ENCODE measurements at places on chromosomes 7 and 10.
A peak's percentile ranks its signal among the peaks of the same experiment; 100 is the strongest.

- no peak for DNase-seq
Measured at GRCh38 chr7:114298011-114298410, 116.6 kb upstream of the FOXP2 start.

DNA sequence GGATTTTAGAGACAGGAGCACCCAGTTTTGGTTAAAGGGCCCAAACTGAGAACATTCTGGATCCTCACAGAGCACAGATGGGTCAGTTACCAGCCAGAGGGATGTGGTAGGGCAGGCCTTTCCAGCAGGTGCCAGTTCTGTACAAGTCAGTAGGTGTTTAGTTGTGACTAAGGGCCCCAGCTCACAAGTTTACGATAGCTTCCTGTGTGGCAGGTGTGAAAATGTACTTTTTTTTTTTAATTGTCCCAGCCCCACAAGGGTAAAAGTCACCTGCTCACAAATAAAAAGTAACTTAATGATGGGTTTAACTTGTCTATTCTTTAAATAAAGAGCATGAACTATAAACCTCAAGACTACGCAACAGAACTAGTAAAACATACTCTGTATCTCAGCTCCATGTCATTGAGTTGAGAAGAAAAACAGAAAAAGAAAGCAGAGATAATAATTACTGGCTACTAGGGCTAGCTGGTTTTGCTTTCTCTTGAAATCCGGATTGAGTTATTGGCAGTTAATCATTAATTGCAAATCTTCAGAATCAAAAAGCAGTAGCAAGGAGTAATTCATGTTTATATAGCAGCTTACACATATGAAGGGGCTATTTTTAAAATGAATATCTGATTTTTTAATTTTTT lies 15.4 kb downstream of the NFE2L3 start:
- DNase-seq = no peak

GRCh38 chr10:66784770-66785169 lies 141.1 kb upstream of the LRRTM3 start:
- no peak for DNase-seq

DNA sequence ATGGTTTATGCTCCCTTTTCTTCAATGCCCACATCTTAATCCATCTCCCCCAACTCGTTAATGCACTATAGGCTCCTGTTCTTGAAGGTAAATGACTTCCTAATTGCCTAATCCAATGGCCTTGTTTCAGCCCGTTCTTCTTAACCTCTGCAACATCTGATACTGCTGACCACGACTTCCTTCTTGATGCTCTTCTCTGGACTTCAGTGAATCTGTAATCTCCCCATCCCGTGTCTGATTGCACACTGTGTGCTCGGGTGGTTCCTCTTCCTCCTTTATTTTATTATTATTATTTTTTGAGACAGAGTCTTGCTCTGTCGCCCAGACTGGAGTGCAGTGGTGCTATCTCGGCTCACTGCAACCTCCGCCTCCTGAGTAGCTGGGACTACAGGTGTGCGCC lies 58.9 kb downstream of the HIPK2 start:
- no peak for DNase-seq

DNA sequence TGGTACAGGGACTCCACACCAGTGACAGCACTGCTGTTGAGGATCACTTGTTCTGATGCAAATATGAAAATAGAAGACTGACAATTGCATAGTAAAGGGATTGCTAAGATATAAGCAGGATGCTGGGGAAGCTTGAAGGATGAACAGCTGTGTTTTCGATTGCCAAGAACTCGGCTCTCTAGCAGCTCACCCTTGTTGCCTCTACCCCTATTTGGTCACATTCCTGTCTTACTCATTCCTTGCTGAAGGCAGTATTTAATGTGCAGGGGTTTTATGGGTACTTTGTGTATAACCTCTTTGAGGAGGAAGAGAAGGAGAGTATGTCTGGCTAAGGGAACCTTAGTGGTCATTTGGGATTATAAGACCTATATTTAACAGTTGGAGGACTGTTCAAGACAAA lies 218.8 kb downstream of the AUTS2 start:
- DNase-seq = no peak

DNA sequence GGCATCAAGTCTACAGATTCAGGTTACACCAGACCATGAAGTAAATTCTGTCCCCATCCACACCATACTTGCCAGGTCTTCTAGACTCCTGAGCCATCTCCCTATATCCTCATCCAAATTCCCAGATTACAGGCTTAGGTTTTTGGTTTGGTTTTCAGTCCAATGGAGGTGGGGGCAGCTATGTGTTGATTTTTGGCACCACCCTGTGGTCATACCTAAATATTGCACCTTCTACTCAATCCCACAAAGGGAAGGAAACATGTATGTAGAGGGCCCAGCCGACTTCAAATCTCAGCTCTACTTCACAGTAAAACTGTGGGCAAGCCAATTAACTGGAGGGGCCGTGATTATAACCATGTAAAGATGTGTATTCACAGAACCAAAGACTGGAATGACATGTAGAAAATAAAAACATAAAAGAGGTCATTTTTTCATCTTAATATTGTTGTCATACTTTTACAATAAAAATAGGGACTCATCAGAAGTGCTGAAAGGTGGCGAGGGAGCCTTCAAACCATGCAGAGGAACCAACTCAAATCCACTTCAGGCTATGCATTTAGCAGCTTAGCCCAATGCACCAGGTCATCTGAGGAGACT lies 19.8 kb downstream of the ERCC6 start:
- DNase-seq = peak; percentile 26

GRCh38 chr10:72226418-72227027 lies 10.4 kb upstream of the ASCC1 start:
- DNase-seq = no peak

GRCh38 chr10:48608976-48609375 lies 4.1 kb upstream of the ARHGAP22 start:
- DNase-seq = no peak

- no peak for DNase-seq
Measured at GRCh38 chr10:15122477-15123030, 25.4 kb downstream of the RPP38 start.

DNA sequence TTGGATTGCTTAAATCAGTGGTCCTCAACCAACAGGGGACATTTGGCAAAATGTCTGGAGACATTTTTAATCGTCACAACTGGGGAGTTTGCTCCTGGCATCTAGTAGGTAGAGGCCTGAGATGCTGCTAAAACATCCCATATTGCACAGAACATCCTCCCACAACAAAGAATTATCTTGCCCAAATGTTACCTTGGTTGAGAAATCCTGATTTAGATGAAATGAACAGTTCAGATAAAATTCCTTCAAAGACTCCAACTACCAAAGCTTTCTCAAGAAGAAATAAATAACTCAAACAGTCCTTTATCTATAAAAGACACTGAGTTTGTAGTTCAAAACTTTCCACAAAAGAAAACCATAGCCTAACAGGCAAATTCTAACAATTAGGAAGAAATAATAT lies 160.9 kb downstream of the SNX13 start:
- DNase-seq = no peak

GRCh38 chr7:38410056-38410455 lies 136.6 kb upstream of the TARP start:
- no peak for DNase-seq

DNA sequence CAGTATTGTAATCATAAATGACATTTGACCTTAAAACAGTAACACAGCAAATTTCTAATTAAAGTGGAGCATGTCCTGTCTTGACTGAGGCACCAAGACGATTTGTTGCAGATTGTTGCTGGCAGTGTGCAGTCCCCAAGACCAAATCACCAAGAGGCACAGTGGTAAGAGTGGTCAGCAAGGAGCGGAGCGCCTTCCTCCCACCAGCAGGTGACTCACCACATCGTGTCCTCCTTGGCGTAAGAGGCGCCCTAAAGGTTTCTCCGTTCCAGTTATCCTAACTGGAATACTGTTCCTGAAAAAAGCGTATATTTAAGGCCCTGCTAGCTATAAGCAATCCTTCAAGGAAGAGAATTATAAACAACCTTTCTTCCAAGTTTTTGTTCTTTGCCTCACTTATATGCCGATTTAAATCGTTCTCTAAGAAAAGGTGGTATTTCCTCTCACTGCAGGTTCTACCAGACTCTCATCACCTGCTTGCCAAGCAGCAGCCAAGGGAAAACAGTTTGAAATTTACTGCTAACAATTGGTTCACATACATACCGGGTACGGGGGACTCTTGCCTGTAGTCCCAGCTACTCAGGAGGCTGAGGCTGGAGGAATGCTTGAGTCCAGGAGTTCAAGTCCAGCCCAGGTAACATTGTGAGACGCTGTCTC lies 10.7 kb upstream of the REPIN1 start:
- DNase-seq = no peak

DNA sequence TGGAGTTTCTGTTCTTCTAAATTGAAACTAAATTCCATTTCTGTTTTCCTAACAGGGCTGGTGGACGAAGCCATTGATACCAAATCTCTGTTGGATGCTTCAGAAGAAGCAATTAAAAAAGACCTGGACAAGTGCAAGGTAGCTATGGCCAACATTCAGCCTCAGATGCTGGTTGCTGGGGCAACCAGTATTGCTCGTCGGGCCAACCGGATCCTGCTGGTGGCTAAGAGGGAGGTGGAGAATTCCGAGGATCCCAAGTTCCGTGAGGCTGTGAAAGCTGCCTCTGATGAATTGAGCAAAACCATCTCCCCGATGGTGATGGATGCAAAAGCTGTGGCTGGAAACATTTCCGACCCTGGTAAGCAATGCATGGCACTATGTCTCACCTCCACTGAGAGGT lies 45.6 kb downstream of the AP3M1 start:
- no peak for DNase-seq

DNA sequence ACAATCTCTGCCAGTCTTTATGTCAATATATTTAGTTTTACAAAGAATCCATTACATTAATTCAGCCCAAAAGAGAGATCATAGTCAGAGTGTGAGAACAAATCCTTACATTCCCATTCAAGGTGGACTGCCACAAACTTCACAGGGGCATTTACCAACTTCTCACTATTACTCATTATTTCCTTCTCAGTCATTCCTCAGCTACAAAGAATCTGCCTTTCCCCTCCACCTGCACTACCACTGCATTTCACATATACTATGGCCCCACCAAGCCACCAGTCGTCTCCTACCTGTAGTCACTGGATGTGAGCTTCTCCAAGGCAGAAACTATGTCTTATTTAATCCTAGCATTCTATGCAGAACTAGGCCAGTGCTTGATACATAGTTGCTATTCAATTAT lies 94.3 kb downstream of the USP6NL start:
- DNase-seq = no peak

DNA sequence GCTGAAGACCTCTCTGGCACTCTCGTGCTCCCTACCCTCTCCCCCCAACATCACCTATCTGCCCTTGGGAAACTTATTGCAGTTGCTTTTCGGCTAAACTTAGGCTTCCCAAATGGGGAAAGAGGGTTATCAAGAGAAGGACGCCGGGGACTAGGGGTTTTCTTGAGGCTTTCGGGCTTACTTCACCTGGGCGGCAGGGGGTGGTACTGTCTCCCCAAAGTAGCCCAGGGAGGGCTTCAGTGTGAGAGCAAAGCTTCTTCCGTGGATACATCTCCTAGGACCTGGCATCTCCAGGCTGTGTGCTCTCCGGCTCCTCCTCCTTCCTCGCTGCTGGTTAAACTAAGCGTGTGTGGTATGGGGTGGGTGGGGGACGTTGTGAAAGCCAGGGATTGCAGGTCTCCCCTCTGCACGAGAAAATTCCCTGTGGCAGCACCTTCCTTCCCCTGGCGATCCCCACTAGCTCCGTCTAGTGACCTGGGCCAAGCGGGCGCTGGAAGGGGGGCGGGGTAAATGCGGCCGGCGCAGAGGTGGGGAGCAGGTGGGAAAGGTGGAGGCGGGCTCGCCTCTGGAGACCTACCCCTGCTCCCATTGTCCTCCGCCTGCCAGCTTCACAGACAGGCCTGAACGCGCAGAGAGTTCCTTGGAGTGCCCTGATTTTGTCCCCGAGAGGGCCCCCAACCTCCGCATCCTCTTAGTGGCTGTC lies 1.1 kb downstream of the PLXDC2 start:
- DNase-seq = no peak

GRCh38 chr7:91940171-91940570 lies 491 bp upstream of the AKAP9 start:
- DNase-seq = peak; percentile 41

GRCh38 chr10:132981173-132981555 lies 38.8 kb upstream of the CFAP46 start:
- no peak for DNase-seq

GRCh38 chr10:99748823-99749451 lies 16.9 kb downstream of the CUTC start:
- no peak for DNase-seq

DNA sequence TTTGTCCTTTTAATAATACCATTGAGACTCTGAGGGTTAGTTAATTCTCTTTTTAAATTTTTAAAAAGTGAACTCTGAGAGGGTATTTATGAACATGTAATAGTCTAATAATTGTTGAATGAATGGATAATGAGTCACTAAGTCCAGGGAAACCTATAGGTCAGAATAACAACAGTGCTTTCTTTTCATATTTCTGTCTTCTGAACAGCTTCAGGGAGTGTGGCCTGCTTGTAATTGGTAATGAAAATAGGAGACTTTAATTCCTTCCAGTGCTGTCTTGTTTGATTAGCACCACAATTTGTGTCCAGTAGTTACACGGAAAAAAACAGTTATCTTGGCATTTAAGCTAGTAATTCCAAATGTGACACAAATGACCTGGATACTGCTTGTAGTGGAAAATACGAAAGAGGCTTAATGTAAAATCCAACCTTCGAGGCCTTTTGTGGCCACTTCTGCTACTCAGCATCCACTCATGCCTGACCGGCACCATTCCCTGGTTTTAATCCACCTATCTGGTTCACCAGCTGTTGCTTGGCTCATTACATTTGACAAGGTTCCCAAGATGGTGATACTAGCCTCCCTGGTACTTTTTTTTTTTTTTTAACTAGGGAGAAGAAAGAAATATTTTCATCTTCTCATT lies 149.3 kb upstream of the IMMP2L start:
- DNase-seq = no peak

DNA sequence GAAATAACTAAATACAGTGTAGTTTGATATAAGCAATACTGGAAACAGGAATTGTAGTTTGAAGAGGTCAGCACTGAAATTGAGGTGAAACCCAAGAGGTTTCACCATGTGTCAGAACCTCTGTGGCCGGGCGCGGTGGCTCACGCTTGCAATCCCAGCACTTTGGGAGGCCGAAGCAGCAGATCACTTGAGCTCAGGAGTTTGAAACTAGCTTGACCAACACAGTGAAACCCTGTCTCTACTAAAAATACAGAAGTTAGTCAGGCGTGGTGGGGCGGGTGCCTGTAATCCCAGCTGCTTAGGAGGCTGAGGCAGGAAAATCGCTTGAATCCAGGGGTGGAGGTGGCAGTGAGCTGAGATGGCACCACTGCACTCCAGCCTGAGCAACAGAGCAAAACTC lies 13.7 kb downstream of the AHCYL2 start:
- no peak for DNase-seq

DNA sequence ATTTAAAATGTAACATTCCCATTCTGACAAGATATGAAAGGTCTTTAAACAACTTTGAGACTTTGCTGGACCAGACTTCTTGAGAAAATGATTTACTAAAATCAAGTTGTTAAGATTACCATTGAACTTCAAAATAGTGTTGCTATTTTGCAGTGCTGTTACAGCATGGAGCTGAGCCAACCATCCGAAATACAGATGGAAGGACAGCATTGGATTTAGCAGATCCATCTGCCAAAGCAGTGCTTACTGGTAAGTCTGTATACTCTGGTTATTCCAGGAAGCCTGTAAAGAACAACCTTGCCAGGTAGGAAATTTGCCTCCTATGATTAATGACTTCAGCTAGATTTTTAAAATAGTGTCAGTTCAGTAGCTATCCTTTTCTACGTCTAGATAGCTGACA lies 18.8 kb downstream of the TNKS2 start:
- no peak for DNase-seq

- no peak for DNase-seq
Measured at GRCh38 chr7:80444811-80445210, 67.1 kb downstream of the GNAT3 start.

Measured in NCI-H748 treated with DMSO at 0.1 percent for 48 hours (cell line).